ENCODE measurements at places on chromosomes 6 and 20. TPM values are rescaled to one million over a fixed set of nuclear protein-coding genes. Genes with fewer than 3 reads are reported as not detected.

The XKR7 gene
- total RNA-seq, result 0.02 TPM

The LST1 gene
- not detected for total RNA-seq

The EFCAB8 gene
- total RNA-seq, result not detected

The LHFPL5 gene
- not detected for total RNA-seq
